Inflammatory macrophage treated with lipopolysaccharide for 1 hour (primary cell): ENCODE measurements at places on chromosomes 5 and 9.

DNA sequence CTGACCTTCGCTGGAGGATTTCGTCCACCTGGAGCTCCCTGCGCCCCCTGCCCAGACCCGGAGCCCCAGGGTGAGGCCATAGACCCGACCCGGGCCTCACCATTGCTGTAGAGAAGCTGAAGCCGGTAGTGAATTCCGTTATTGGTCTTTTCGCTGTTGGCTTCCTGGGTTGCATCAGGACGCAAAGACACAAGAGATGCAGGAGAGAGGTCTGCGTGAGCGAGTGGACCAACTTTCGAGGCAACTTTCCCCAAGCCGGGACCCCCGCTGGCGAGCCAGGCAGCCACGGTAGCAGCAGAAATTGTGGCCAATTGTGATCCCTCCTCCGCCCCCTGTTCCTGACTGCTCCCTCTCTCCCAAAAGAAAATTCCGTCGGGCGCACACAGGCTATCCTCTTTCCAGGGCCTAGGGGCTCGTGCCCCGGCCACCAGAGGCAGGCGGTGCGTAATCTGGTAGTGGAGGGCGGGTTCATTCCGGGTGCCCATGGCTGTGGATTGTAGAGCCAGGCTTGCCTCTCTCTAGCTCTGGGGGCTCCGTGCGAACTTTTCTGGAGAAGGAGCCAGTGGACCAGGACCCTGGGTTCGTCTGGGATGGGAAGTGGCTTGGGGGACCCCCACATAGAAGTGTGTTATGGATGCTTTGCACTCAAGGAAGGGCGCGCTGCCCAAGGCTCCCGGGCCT, 3.3 kb downstream of the EBF1 start:
- no peak for DNase-seq

- no peak for DNase-seq
Measured at GRCh38 chr9:84781931-84782866, 112.7 kb downstream of the NTRK2 start.

DNA sequence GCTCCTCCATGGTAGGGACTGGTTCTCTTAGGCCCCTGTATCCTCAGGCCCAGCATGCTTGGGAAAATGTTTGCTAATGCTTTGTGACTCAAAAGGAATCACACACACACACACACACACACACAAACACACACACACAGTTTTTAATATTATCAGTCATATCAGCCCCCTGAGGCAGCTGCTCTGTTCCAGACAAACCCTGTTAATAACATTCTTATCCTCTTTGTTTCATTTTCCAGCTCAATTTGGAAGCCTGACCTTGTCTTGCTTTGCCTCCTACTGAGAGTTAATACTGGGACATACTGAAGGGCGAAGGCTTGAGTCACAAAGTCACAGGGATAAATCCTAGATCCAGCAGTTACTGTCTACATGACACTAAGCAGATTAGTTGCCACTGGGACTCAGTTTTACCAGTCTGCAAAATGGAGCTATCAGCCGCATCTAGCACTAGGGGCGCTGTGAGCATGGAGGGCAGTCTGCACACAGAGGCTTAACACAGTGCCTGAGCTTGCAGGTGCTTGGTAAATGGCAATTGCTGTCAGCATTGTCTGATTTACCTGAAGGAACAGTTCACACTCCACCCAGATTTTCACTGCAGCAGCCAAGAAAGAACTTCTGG, 37.1 kb upstream of the KCNMB1 start:
- no peak for DNase-seq

- DNase-seq, result no peak
Measured at GRCh38 chr9:14985419-14985818, 75.2 kb upstream of the FREM1 start.

DNA sequence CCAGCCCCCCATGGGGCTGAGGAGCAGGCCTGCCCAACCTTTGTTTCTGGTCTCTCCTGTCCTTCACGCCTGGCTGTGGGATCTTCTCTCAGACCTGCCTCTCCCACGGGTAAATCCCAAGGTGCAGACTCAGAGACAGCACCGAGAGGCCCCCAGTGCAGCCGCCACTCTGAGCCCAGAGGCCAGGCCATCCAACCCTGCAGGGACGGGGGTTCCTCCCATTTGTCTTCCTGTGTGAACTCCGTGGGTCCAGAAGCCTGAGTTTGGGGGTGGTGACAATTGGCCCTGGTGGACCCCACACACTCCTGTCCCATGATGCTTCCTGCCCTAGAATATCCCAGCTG, 123.4 kb downstream of the ADAMTS2 start:
- no peak for DNase-seq

DNA sequence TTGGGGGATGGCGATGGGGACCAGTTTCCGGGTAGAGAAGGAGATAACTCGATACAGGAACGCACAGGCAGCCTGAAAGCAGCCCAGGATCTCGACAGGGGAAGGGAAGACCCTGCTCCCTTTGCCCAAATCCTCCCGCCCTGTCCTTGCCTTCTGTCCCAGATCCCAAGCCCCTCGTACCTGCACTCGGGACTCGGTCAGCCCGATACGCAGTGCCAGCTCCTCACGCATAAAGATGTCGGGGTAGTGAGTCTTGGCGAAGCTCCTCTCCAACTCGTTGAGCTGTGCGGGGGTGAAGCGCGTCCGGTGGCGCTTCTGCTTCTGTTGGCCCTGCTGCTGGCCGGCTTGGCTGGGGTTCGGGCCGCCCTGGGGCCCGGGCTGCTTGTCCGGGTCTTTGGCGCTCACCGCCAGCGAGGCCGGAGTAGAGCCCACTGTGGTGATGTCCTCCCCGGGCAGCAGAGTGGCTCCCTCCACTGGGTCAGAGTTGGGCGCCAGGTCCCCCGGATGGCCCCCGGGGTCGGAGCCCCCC, 1.8 kb downstream of the OTP start:
- DNase-seq, result no peak

- no peak for DNase-seq
Measured at GRCh38 chr9:8693464-8693863, 893.9 kb upstream of the DMAC1 start.

GRCh38 chr5:51625224-51625968, 242.1 kb downstream of the ISL1 start:
- DNase-seq, result no peak

DNA sequence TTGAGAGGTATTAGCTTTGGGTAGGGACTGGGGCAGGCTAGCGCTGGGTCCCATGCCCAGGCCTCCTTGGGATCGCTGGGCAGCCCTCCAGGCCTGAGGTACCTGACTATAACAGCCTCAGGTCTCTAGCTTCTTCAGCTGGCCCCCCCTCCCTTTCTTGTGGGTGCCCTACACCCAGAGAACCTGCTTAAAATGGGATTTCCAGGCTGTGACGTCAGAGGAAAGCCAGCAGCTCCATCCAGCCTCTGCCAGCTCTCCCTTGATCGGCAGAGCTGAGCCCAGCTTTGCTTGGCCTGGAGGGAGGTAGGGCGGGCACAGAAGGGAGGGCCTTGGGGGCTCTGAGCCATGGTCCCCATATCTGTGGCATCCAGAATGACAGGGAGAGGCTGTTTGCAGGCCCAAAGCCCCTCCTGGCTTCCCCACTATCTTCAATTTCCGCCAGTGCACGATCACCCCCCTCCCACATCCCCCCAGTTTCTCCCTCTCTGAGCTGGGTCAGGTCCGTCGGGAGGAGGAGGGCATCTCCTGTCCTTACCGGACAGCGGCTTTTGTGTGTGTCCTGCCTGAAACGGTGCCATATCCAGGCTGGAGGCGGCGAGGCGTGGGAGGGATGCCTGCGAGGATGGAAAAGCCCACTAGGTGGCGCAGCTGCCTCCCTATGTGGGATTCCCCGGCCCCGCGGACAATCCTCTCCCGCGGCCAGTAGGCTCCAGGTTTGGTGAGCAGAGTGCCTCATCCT, 10.8 kb downstream of the REEP2 start:
- peak; percentile 74 for DNase-seq

DNA sequence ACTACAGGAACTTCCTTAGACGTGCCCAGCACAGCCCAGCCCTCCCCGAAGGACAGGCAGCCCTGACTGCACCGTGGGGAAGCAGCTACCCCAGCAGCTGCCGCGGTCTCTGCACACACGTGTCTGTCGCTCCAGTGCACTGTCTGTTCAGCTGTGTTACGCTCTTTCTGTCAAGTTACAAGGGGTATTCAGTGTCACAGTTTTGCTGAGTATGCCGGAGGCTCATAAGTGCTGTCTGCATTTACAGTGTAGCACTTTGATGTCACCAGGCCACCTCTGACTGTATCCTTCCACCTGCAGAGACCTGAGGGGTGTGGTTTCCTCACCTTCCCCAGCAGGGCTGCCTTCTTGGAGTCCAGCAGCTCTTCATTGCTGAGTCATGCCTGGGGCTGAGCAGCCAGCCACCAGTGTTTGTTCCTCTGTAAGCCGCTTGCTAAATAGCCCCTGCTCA, 126.8 kb downstream of the EHMT1 start:
- peak; percentile 6 for DNase-seq

DNA sequence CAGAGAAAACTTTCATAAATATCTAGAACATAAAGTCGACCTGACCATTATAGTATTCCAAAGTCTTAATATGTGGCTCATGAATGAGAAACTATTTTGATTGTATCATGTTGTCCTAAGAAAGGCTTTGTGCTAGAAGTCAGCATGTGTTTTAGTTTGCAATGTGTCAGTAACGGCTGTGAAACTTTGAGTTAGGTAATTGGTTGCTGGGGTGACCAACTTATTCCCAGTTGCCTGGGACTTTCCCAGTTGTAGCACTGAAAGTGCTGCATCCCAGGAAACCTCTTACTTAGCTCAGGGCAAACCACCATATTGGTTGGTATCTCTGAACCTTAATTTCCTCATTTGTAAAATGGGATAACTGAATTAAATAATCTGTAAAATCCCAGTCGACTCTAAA, 114.6 kb upstream of the SLC12A2 start:
- DNase-seq, result no peak

DNA sequence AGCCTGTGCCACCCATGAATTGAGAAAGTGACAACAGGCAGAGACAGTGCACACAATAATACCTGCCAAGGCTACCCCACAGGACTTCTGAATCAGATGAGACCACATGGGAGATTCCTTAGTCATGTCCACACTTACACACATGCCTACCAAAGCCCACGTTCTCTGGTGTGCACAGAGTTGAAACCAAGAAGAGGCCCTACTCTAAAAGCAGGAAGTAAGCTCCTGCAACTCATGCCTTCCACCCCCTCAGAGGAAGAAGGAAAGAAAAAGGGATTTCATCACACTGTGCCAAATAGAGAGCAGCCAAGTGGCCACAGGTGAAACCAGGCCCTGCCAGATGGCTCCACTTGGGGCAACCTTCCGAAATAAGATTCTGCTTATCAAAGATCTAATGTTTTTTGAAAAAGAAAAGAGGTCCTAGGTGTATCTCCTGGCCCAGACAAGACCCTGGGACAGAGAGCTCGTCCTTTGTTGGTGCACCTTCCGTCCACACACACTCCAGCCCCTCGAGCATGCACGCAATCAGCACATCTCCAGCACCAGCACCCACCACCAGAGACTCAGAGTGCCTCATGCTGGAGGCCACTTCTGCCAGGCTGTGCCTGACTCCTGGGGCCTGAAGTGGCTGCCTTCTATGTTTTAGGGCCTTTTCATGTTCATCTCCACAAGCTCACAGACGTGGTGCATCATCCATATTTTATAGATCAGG, 114.6 kb upstream of the SPOCK1 start:
- peak; percentile 89 for DNase-seq

GRCh38 chr5:92890841-92891244, 690.2 kb downstream of the NR2F1-AS1 start:
- DNase-seq, result no peak

DNA sequence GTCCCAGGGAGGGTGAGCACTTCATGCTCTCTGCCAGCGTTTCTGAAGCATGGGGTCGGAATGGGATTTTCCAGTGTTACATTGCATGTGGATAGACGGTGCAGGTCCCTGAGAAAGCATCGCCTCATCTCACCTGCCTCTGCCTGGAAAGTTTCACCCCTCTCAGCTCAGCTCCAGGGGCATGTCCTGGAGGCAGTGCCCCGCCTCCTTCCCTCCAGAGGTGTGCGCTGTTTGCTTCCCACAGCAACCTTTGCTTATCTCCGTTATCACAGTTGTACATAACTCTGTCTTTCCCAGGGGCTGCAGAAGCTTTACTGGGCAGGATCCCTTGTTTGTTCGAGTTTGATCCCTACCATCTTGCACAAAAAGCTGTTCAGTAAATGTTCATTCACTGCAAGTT, 10.7 kb upstream of the CREBRF start:
- DNase-seq, result no peak

- no peak for DNase-seq
Measured at GRCh38 chr5:96626956-96627355, 35.2 kb upstream of the CAST start.

GRCh38 chr5:42949348-42950115, 90.6 kb downstream of the ANXA2R start:
- DNase-seq, result peak; percentile 75

- no peak for DNase-seq
Measured at GRCh38 chr5:80227979-80228596, 27.8 kb downstream of the SERINC5 start.

GRCh38 chr9:125632321-125633115, 74.5 kb downstream of the MAPKAP1 start:
- peak; percentile 94 for DNase-seq

GRCh38 chr5:152465140-152465539, 60.1 kb upstream of the NMUR2 start:
- DNase-seq, result no peak

GRCh38 chr9:74245866-74246497, 251.2 kb upstream of the RORB start:
- DNase-seq, result no peak

- DNase-seq, result no peak
Measured at GRCh38 chr5:127876384-127876783, 173.2 kb downstream of the CCDC192 start.

GRCh38 chr5:79800979-79801827, 111.6 kb downstream of the CMYA5 start:
- peak; percentile 24 for DNase-seq

DNA sequence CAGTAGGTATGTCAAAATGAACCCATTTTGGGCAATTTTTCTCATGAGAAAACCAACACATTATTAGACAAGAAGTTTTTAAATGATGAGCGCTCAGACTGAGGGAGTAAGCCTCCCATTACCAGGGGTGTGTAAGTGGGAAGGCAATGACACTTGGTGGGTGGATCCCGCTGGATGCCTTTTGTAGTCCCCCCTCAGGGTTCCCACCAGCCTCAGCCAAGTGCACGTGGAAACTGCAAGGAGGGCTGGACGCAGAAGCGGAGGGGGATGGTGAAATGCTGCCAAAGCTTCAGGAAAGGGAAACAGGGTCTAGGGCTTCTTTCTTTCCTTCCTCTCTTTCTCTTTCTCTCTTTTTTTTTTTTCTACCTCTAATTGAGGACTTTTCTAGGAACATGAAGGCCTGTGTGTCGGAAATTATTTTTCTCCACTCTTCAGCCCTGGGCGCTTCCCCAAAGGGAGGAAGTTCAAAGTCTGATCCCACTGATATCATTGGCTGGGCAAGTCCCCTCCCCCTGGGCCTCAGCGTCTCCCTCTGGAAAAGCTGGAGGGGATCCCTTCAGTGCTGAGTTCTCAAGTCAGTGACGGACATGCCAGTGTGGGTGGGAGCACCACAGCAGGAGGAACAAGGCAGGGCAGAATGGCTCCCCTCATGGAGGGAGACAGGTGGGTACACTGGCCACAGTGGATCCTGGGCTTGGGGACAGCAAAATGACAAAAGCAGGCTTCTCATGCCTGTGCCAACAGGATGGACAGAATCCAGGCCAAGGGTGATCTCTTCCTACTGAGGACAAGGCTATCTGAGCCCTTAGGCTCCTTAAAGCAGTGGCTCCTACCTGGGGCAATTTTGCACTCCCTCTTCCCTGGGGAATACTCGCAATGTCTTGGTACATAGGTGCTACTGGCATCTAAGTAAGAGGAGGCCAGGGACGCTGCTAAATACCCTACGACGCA, 23.9 kb upstream of the SLC25A51 start:
- DNase-seq, result no peak

GRCh38 chr9:120787933-120788332, 5.3 kb downstream of the FBXW2 start:
- DNase-seq, result no peak

- DNase-seq, result no peak
Measured at GRCh38 chr9:135051316-135052038, 36.0 kb upstream of the OLFM1 start.
